Activated CD4-positive, alpha-beta T cell treated with anti-CD3 and anti-CD28 coated beads, Interleukin-2, amount 50 U/mL, for 24 hours (primary cell): ENCODE measurements at places on chromosomes 16 and 17.

DNA sequence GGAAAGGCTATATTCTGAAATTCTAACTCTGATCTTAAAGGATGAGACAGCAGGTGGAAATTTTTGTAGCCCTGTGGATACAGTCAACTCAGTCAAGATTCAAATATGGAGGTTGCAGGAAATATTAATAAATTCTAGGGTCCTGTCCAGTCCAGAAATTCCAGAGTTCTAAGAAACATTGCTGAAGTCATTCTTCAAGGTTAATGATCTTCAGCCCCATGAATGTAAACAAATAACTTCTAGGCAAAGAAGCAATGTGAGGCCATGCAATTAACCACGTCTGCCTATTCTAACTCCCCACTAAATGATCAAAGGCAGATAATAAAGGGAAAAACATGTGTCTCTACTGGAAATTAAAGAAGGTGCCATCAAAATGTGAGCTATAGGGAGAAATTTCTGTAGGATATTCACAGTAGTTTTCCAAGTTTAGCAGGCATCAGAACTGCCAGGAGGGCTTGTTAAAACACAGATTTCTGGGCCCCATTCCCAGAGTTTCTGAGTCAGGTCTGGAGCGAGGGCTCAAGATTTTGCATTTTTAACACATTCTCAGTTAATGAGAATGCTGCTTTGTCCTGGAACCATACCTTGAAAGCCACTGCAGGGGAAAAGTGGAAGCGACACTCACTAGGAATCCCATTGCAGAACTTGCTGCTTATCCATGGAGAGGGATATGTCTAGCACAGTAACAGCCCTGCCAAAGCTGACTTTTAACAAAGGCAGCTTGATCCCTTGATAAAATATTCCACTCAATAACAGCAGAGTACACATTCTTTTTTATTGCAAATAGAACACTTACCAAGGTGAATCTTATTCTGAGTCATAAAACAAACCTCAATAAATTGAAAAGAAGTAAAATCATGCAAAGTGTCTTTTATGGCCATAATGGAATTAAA is 61.8 kb downstream of the DNAH3 start:
- no peak for DNase-seq

DNA sequence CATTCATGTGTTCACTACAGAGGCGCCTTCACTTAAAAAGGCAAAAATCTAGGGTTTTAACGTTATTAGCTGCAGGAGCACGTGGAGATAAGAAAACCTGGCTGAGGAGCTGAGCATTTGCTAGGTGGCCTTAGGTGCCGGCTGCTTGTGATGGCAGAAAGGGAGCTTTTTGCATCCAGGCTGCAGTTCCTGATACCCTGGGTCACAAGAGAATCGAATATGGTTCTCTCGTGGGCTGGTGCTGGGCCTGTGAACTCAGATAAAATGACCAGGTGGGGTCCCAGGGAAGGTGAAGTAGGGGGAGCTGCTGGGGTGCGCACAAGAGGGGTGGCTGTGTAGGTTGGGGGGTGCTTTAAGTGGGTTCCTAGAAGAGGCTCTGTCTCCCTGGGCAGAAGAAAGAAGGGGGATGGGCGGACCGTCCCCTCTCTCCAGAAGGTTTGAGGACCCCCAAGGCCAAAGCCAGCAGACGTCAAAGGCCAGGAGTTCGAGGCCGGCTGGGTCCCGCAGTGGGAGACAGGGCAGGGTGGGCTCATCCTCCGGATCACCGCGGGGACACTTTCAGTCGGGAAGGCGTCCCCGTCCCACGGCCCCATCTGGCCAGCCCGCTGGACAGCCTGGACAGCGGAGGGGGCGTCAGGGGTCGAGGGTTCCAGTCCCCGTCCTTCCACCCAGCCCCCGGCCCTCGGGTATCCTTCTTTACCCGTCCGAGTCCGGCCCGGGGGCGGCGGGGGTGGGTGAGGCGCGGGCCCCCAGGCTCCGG is 740 bp upstream of the CMIP start:
- DNase-seq = no peak

GRCh38 chr17:77326076-77326591 is 185.4 kb downstream of the SEC14L1 start:
- no peak for DNase-seq

GRCh38 chr16:81241706-81242105 is 3.2 kb downstream of the BCO1 start:
- DNase-seq = no peak

GRCh38 chr17:12250973-12251372 is 230.3 kb downstream of the MAP2K4 start:
- DNase-seq = no peak

GRCh38 chr17:31570951-31571892 is 179.7 kb downstream of the RAB11FIP4 start:
- DNase-seq = no peak

GRCh38 chr17:42274253-42274542 is 2.0 kb downstream of the STAT5B start:
- no peak for DNase-seq

- DNase-seq = no peak
Observed at GRCh38 chr16:35146031-35146710, 1686.8 kb downstream of the TP53TG3F start.

GRCh38 chr16:19771796-19772195 is 53.7 kb downstream of the IQCK start:
- no peak for DNase-seq

DNA sequence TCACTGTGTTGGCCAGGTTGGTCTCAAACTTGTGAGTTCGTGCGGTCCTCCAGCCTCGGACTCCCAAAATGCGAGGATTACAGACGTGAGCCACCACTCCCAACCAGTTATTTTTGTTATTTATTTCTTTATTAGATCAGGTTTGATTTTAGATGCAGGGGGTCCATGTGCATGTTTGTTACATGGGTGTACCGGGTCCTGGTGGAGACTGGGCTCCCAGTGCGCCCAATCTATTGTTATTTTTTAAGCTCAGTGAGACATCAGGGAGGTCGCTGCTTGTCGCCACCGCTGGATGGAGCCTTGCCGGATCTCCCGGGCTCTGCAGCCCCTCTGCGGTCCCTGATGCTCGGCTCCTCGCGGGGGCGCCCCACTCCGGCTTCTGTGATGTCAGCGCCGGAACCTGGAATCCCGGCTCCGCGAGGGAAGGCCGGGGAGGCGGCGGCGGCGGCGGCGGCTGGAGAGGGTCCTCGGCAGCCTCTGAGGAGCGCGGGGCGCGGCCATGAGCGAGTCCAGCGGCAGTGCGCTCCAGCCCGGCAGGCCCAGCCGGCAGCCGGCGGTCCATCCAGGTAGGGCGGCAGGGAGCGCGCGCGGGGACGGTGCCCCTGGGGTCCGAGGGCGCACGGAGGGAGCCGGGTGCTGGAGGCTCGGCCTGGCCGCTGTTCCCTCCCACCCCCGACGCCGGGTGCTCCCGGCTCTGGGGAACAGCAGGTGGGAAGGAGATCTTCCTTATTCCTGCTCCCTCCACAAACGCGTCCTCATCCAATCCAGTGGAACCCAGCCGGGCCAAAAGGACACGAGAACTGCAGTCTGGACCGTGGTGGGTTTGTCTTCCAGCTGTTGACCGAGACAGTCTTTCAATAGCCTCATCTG is at the start of gene TMC7:
TMC7 (plus strand) TSS at position 370 of the 870 bp plus-strand sequence; CDS start at position 500, 130 bp downstream.
- no peak for DNase-seq

- no peak for DNase-seq
Observed at GRCh38 chr16:30813821-30814189, 26.8 kb upstream of the ZNF629 start.

GRCh38 chr17:48715496-48716399 is 6.6 kb downstream of the PRAC1 start:
- DNase-seq = no peak

DNA sequence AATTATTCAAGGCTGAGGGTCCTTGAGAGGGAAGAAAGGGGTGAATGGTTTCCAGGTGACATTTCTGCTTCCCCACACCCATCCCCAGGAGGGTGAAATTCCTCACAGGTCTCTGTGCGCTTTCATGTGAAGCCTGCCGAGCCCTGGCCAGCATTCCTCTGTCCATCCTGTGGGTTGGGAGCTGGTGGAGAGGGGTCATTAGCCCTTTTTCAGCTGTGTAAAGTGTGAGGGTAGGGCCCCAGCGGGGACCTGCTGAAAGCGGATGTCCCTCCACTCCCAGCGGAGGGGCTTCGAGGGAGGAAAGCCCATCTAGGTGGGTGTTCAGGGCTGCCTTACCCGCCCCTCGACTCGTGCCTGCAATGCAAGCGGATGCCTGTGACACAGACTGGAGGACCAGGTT is 53.3 kb upstream of the DLX4 start:
- DNase-seq = no peak

GRCh38 chr17:66214884-66215528 is 14.2 kb downstream of the APOH start:
- DNase-seq = no peak

DNA sequence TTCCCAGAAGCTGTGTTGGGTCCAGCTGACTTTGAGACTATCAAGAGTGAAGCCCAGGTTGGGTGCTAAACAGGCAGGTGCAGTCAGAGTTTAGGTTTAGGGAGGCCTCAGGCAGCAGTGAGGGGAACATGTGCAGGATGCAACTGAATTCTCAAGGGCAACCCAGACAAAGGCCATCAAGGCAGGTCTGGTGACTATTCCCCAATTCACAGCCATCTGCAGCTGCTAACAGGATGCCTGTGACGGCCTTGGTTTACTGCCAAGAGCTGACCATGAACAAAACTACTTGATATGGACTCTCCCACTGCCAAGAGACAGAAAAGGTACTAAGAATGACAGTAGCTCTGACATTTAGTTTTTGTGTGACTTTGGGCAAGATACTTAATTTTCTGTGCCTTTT is 45.2 kb upstream of the BCAR1 start:
- DNase-seq = no peak

GRCh38 chr17:58156839-58157803 is 8.9 kb downstream of the OR4D1 start:
- DNase-seq = peak; percentile 43

- DNase-seq = no peak
Observed at GRCh38 chr17:77836557-77837041, 121.9 kb upstream of the TNRC6C start.

- peak; percentile 16 for DNase-seq
Observed at GRCh38 chr17:5097101-5097834, 14.4 kb downstream of the ZNF232 start.

GRCh38 chr16:48133455-48134211 is 22.2 kb downstream of the ABCC12 start:
- DNase-seq = no peak

DNA sequence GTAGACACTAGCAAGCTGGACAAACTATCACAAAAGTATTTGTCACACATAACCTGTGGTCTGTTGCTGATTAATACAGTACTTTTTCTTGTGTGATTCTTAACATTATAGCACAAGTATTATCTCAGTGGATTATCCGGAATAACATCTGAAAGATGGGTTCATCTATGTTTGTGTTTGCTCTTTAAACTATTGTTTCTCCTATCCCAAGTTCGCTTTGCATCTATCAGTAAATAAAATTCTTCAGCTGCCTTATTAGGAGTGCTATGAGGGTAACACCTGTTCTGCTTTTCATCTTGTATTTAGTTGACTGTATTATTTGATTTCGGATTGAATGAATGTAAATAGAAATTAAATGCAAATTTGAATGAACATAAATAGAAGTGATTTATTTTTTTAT is 14.5 kb downstream of the RNFT1 start:
- DNase-seq = no peak

- DNase-seq = peak; percentile 50
Observed at GRCh38 chr16:67542464-67542863, 13.8 kb downstream of the RIPOR1 start.

GRCh38 chr16:80803339-80804055 is 901 bp downstream of the CDYL2 start:
- DNase-seq = peak; percentile 12

DNA sequence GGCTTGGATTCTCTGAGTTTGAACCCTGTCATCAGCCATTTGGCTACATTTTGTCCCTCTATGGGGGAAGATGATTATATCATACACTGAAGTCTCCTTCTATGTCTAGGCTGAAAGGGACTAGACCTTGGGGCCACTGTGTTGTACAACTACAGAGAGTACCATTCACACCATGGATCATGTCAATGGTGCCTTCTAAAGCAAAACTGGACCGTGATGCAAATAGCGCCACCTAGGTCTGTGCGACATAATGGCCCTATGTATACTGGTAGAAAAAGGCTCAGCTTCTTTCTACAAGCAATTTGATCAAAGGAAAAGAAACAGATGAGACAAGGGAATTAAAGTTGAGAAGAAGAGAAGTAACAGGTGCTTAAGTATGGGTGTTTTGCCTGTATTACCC is 100.7 kb downstream of the LYRM1 start:
- no peak for DNase-seq
